ENCODE measurements at places on chromosomes 1 and 21.

DNA sequence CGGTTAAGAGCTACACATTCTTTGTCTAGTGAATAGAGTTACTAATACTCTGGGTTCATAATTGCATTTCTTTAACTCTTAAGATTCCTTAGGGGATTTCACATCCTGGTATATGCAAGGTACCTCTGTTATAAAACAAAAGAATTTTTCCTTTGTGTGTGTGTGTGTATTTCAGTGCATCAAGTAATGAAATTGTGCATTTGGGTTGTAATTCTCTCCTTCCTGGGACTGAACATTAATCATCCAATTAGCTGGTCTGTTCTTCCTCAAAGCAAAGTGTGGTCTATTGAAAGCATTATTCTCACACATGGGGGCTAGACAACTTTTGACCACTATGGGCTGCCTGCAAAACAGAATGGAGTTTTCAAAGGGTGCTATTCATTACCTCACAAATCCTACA is 74.0 kb downstream of the ZC3H11B start:
- DNase-seq: no peak

DNA sequence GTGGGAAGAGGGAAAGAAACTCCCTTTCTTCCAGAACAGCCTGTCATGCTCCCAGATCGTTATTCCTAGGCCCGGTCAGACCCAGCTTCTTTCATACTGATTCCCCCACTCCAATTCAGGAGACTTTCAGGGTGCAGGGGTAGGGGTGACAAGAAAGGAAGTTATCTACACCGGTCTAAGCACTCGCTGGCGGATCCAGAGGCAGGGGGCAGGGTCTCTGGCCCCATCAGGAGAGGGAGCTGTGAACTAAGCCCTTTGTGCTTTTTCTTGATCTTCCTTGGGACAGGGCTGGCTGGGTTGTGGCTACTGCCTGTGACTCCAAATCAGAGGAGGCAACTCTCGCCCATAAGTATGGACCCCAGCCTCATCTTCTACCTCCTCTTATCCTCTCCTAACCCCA is 44.3 kb downstream of the NEK2 start:
- DNase-seq: no peak

- no peak for DNase-seq
Measured at GRCh38 chr1:92365378-92366039, 66.7 kb downstream of the RPAP2 start.

- no peak for DNase-seq
Measured at GRCh38 chr1:4394366-4394765, 260.0 kb upstream of the AJAP1 start.

GRCh38 chr1:228341450-228341813 is 65.2 kb downstream of the TRIM11 start:
- no peak for DNase-seq

GRCh38 chr1:24077278-24077978 is 34.5 kb downstream of the MYOM3 start:
- no peak for DNase-seq

GRCh38 chr21:20802201-20802600 is 196.0 kb upstream of the NCAM2 start:
- no peak for DNase-seq
